ENCODE measurements at places on chromosomes 4 and X.

- no peak for DNase-seq
Measured at GRCh38 chr4:189279188-189279587, 661.5 kb upstream of the FRG1 start.

GRCh38 chr4:86595426-86595805 lies 1.3 kb downstream of the PTPN13 start:
- peak; percentile 57 for DNase-seq

DNA sequence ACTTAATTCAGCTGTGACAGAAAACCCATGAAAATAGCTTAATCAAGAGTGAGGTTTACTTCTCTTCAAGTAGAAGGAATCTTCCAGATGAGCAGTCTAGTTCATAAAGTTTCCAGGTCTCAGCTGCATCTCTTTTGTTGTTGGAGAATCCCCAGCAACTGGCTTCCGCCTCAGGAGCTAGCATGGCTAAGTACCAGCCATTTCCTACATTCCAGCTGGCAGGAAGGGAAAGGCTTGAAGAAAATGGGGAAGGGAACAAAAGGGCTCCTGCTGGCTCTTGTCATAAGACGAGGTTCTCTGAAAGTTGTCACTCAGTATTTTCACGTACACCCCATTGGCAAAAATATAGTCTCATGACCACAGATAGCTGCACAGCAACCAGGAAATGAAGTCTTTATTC lies 27.3 kb upstream of the TRIM2 start:
- no peak for DNase-seq

GRCh38 chr4:154707877-154708276 lies 35.9 kb upstream of the LRAT start:
- no peak for DNase-seq

GRCh38 chr4:141575884-141576283 lies 60.5 kb upstream of the IL15 start:
- no peak for DNase-seq

DNA sequence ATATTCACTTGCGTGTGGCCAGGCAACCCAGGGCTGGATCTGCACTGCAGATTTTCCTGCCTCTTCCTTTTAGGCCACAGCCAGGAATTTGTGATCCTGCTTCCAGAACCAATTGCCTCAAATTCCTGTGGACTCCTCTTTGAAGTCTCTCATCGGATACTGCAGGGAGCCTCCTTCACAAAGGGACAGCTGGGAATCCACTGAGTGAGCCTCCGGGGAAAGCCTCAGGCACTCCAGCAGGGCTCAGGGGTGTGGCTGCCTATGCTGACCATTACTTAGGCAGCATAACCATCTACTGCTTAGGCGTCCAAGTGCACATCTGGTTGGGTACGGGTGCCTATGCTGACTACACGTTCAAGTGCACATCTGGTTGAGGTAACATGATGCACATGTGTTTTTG lies 321.5 kb downstream of the NLGN4X start:
- DNase-seq: no peak

GRCh38 chr4:143085659-143086058 lies 99.1 kb upstream of the USP38 start:
- DNase-seq: no peak

DNA sequence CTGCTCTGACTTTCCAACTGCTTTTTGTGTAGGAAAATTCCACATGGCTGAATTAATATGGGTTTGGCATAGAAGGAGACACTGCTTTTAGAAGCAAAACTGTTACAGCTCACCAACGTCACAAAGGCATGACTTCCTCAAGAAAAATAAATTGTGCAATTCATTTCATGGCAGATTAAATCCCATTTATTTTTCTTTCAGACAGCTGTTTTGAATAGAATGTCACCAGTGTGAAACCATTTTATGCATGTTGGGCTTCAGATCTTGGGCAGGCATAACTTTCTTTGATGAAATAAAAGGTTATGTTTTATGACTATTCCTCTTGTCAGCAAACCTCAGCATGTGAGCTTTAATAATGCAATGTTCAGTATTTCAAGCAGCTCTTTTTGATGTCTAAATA lies 542.8 kb downstream of the GALNTL6 start:
- no peak for DNase-seq

GRCh38 chr4:160745126-160745525 lies 1418.7 kb downstream of the FSTL5 start:
- no peak for DNase-seq

DNA sequence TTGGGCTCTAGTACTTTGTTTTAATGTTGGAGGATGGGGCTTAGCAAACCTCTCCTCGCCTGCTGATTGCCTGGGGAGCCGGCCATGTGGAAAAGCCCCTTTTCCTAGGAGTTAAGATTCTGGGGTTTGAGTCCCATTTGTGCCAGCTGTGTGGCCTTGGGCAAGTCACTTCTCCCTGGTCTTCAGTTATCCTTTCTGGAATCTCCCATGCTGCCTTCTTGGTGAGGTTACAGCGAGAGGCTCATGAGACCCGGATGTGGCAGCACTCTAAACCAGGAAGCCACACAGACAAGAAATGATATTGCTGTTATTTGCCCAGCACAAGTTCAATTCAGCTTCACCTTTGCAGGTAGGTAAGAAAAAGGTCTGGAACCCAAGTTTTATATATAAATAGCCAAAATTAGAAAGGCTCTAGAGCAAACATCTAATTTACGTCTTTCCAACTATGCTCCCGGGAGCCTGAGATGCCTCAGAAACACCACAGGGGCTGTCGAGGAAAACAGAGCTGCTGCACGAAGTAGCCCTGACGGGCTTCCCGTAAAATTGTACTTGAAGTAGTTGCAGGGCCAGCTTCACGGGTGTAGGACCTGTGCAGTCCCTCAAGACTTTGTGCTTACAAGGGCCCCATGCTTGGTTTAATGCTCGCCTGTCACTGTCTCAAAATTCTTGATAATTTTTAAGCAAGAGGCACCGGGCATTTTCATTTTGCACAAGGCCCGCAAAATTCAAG lies 8.3 kb upstream of the SASH3 start:
- DNase-seq: no peak

DNA sequence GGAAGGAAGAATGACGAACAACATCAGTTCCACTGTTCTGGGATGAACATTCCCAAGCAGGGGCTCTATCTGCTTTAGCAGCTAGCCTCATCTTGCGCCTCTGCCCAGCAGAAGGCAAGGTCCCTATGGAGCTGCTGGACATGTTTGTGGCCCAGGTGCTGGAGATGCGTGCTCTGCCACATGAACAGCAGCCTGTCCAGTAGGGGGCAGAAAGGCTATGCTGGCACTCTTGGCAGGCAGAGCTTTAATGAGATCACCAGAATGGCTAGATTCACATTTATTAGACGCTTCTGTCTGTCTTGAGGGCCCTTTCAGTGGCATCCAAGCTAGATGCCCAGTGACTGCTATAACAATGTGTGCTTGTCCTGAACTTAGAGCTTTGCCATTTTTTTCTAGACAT lies 1826.0 kb downstream of the STIM2 start:
- DNase-seq: peak; percentile 3

DNA sequence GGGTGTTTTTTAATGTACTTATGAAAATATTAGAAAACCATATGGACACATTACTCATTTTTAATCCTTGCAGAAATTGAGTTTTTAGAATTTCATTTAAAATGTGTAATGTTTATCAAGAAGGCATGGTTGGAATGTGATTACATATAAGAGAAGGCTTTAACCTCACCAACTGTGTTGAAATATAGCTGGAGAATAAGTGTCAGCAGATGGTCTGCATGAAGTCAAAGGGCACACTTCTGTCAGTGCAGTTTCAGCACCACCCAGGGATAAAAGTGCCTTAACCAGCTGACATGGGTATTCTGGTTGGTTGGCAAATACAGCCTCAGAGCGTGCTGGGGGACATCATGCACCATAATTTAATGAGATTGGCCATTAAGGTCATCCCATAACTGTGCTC lies 21.2 kb upstream of the ANTXR2 start:
- DNase-seq: no peak

DNA sequence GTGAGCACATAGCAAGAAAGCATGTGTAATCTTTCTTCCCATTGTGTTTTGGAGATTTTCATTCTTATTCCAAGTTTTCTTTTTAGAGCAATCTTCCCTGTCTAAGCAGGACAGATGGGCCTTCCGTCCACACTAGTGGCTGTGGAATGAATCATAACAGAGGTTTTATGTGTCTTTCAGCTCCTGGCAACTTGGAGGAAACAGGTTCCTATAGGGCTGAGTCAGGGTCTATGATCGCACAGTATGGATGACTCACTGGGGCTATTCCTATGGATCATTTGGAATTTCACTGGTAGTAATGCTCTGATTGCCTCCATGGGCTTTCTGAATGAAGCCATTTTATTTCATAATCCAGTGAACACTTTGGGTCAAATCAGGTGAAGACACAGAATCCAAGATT lies 51.8 kb upstream of the CBLL2 start:
- DNase-seq: no peak

- DNase-seq: no peak
Measured at GRCh38 chr4:80811406-80811805, 219.1 kb upstream of the BMP3 start.

DNA sequence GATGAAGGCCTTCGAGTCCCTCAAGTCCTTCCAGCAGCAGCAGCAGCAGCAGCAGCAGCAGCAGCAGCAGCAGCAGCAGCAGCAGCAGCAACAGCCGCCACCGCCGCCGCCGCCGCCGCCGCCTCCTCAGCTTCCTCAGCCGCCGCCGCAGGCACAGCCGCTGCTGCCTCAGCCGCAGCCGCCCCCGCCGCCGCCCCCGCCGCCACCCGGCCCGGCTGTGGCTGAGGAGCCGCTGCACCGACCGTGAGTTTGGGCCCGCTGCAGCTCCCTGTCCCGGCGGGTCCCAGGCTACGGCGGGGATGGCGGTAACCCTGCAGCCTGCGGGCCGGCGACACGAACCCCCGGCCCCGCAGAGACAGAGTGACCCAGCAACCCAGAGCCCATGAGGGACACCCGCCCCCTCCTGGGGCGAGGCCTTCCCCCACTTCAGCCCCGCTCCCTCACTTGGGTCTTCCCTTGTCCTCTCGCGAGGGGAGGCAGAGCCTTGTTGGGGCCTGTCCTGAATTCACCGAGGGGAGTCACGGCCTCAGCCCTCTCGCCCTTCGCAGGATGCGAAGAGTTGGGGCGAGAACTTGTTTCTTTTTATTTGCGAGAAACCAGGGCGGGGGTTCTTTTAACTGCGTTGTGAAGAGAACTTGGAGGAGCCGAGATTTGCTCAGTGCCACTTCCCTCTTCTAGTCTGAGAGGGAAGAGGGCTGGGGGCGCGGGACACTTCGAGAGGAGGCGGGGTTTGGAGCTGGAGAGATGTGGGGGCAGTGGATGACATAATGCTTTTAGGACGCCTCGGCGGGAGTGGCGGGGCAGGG lies 568 bp downstream of the HTT start:
- peak; percentile 72 for DNase-seq

- no peak for DNase-seq
Measured at GRCh38 chr4:163540977-163541376, 46.5 kb downstream of the TMA16 start.

- no peak for DNase-seq
Measured at GRCh38 chr4:116016201-116016600, 902.8 kb upstream of the NDST4 start.

- no peak for DNase-seq
Measured at GRCh38 chr4:180682776-180683175, 1560.4 kb upstream of the TENM3 start.

GRCh38 chrX:111490688-111491087 lies 20.8 kb upstream of the SERTM2 start:
- DNase-seq: no peak

DNA sequence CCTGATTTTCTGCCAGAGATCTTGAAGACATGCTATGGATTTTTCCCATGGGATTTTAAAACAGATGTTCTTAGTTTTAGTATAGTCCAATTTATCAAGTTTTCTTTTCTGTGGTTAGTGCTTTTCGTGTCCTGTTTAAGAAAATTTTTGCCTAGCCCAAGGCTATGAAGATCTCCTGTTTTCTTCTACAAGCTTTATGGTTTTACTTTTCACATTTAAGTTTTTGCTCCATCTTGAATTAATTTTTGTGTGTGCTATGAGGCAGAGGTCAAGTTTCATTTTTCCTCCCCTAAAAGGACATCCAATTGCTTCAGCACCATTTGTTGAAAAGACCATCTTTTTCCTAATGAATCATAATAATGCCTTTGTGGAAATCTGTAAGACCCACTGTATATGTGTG lies 65.6 kb downstream of the POLR2B start:
- DNase-seq: no peak

DNA sequence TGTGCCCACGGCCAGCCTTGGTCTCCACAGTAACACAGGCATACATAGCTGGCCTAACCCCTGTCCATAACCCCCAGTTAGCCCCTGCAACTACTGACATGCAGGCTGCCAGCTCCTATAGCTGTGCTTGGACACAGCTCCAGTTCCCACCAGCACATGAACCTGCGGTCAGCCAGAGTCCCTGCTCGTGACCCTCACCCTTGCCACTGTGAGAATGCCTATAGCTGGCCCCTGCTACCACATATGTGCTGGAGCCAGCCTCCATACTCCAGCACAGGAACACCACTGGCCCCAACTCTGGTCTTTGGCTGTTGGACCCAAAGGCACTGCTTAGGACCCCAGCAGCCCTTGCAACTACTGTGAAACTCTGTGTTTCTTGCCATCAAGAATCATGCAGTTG lies 930.9 kb downstream of the ADGRL3 start:
- no peak for DNase-seq

GRCh38 chr4:165378745-165379677 lies at the start of gene CPE:
TSS of gene CPE (plus strand) at chr4:165379008. CDS start at chr4:165379222, 214 bp downstream.
- peak; percentile 45 for DNase-seq

DNA sequence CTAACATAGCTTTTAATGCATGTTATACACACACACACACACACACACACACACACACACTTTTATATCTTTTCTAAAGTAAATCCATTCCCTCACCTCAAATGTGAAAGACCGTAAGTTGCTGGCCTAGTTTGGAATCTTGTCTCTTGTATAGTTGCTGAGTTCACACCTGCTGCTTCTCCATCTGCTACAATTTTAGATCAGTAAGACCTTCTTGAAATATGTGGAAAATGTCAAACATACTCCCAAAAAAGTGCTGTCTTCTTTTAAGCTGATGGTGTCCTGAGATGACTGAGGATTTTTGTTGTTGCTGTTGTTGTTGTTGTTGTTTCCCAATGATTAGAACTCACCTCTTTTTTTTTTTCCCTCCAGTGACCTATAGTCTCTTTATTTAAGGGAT lies 121.3 kb downstream of the SNCA start:
- no peak for DNase-seq

GRCh38 chr4:35652197-35652596 lies 592.1 kb downstream of the ARAP2 start:
- DNase-seq: no peak
